ENCODE measurements at places on chromosomes 4 and X. TPM values are rescaled to one million over a fixed set of nuclear protein-coding genes. Genes with fewer than 3 reads are reported as not detected.

Gene NOX1
- total RNA-seq: 21.0 TPM

Gene BTK
- 0.40 TPM for total RNA-seq

Gene GC
- total RNA-seq: not detected

GRCh38 chr4:76803522-76803921 is 94.4 kb downstream of the SOWAHB start:
- no peaks in the 10 kb centered on the region for H3K36me3 ChIP-seq
- H3K27me3 ChIP-seq: no peaks in the 10 kb centered on the region
- H3K27ac ChIP-seq: no peak overlapping the region
- no peak overlapping the region for H3K4me3 ChIP-seq
- H3K4me1 ChIP-seq: no peaks in the 10 kb centered on the region

GRCh38 chrX:37781081-37781480 is 1.2 kb downstream of the CYBB start:
- no peaks in the 10 kb centered on the region for H3K4me1 ChIP-seq
- H3K36me3 ChIP-seq: no peaks in the 10 kb centered on the region
- H3K4me3 ChIP-seq: no peak overlapping the region

- H3K4me3 ChIP-seq: no peak overlapping the region
- H3K4me1 ChIP-seq: peaks cover 19% of the 10 kb centered on the region
- no peak overlapping the region for H3K27ac ChIP-seq
- H3K27me3 ChIP-seq: no peaks in the 10 kb centered on the region
- no peaks in the 10 kb centered on the region for H3K36me3 ChIP-seq
Measured at GRCh38 chr4:139458999-139459398, 5.1 kb downstream of the RAB33B start.

DNA sequence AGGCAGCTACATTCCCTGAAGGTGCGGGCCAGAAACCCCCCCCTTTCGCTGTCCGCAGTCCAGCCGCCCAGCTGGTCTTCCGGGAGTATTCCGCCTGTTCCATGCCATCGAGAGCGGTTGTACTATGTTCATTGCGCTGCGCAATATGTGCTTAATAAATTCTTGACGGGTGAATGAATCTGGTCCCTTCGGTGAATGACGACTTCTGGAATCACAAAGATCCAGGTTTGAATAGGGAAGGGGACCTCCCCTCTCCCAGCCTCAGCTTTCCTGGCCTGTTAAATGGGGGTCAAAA is 777 bp upstream of the TFE3 start:
- DNase-seq: no peak
- H3K4me3 ChIP-seq: no peak overlapping the region
- no peaks in the 10 kb centered on the region for H3K4me1 ChIP-seq
- H3K36me3 ChIP-seq: no peaks in the 10 kb centered on the region

- no peak for DNase-seq
- H3K27me3 ChIP-seq: no peaks in the 10 kb centered on the region
- H3K36me3 ChIP-seq: peaks cover 3% of the 10 kb centered on the region
- no peak overlapping the region for H3K27ac ChIP-seq
- H3K4me3 ChIP-seq: no peak overlapping the region
- no peaks in the 10 kb centered on the region for H3K4me1 ChIP-seq
Measured at GRCh38 chr4:168930413-168931196, 79.5 kb downstream of the CBR4 start.

- no peaks in the 10 kb centered on the region for H3K27me3 ChIP-seq
- no peaks in the 10 kb centered on the region for H3K4me1 ChIP-seq
- no peak for DNase-seq
- H3K4me3 ChIP-seq: no peak overlapping the region
Measured at GRCh38 chr4:47154816-47155370, 123.5 kb downstream of the GABRB1 start.

- H3K4me3 ChIP-seq: no peak overlapping the region
- peak overlapping the region; percentile 66 for H3K27ac ChIP-seq
- H3K4me1 ChIP-seq: no peaks in the 10 kb centered on the region
- no peak for DNase-seq
- no peaks in the 10 kb centered on the region for H3K27me3 ChIP-seq
Measured at GRCh38 chr4:150235317-150235716, 157.1 kb downstream of the DCLK2 start.

- H3K36me3 ChIP-seq: no peaks in the 10 kb centered on the region
- peak overlapping the region; percentile 53 for H3K27ac ChIP-seq
- no peaks in the 10 kb centered on the region for H3K4me1 ChIP-seq
- no peaks in the 10 kb centered on the region for H3K27me3 ChIP-seq
Measured at GRCh38 chr4:39030725-39031124, 1.5 kb downstream of the TMEM156 start.

DNA sequence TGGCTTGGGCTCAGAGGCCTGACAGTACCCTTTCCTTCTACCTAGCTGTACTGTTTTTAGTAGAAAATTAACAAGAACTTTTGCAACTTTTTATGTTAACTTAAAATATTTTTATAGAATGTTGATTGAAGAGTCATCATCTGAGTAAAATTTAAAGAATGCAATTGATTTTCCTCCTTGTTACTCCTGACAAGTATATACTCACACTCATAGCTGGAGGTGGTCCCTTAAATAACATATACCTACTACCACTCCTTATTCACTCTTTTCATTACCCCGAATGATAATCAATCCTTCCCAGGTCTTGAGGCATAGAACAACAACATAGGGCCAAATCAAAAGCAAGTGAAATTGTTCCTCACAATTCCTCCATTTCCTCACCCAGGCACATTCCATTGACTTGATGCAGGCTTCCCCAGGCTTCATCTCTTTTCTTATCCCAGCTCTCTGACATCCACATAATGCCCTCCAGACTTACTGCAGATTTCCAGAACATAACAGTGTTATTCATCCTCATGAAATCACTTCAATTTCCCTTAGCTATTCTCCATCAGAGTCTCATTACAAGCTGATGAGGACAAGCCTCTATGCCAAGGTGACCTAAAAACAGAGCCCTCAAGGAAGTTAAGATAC is 73.2 kb upstream of the ANXA10 start:
- H3K4me1 ChIP-seq: no peaks in the 10 kb centered on the region
- H3K27me3 ChIP-seq: no peaks in the 10 kb centered on the region
- no peaks in the 10 kb centered on the region for H3K36me3 ChIP-seq
- no peak overlapping the region for H3K27ac ChIP-seq

DNA sequence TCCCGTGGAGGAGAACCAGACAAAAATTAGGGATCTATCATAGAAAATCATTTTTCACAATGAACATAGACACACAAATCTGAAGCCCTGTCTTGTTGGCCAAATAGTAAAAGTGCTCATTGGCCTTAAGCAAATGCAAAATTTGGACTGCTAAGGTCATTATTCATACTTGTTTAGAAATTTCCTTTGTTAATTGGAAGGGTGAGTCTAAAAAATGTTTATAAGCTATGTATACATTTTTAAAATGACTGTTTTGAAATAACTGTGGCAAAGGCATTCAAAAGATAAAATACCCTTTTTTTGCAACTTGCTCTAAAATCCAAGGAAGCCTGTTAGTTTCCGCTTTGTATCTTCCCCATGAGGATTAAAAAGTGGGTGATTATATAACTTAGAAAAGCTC is 195.0 kb downstream of the ZNF330 start:
- no peaks in the 10 kb centered on the region for H3K27me3 ChIP-seq
- H3K4me1 ChIP-seq: no peaks in the 10 kb centered on the region
- no peak overlapping the region for H3K27ac ChIP-seq
- no peak for DNase-seq
- H3K36me3 ChIP-seq: no peaks in the 10 kb centered on the region

DNA sequence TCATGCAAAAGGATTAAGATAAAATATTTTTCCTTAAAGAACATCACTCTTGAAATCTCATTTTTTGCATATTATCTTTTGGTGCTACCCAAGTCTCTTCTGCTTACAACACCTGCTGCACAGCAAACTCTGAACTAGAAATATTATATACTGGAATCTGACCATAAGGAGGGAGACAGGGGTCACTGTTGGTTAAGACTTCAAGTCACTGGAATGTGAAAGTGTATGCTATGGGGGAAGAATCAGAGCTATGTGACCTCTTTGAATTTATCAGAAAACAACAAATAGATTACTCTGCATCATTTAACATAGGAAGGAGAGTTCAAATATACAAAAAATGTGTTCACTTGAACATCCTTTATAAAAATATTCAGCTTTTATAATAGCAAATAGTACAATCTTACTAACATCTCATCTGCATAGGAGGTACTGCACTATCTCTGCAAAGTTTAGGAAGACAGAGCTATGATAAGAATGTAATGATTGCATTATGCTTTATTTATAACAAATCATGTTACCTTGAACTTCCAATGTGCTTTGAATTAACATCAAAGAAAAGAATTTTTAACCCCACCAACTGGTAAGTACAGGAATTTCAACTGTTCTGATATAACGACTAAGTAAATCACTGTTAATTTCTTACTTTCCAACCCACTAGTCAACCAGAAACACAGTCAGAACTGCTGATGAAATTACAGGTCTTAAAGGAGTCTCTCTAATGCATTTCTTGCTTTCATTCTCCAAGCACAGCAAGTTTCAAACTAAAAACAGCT is 69.8 kb downstream of the ZNF827 start:
- H3K36me3 ChIP-seq: no peaks in the 10 kb centered on the region
- peaks cover 6% of the 10 kb centered on the region for H3K4me1 ChIP-seq
- no peaks in the 10 kb centered on the region for H3K27me3 ChIP-seq
- DNase-seq: no peak

DNA sequence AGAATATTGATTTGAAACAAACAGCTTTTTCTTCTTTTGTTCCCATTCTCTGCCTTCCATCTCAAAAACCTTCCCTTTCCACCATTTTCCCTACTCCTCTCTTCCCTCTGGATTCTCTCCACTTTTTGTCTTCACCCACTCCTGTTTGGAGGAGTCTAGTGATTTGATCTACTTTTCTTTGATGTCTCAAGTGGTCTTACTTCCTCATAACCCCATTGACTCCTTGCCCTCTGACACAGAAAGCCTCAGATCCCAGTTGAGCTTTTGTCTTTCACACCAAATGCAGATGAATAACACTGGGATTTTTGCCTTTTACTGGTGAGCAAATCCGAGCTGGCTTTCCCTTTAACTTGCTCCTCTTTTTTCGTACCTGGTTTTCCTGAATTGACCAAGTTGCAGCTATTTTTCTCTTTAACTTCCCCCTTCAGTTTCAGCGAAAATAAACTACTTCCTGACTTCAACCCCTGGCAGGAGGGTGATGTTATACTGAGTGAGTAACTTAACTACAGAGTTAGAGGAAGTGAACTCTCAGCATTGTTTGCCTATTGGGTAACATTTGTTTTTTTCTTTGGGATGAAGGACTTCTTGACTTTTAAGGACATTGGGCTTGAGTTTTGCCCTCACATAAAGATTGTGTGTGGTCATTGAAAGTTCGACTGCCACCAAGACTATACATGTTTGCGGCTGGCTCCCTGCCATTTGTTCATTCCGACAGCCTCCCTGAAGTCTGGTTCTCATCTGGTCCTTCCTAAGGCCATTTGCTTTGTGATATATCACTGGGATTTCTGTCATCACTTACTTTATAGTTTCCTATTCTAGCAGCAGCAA is 392.8 kb upstream of the NR3C2 start:
- H3K27me3 ChIP-seq: no peaks in the 10 kb centered on the region
- H3K27ac ChIP-seq: peak overlapping the region; percentile 28
- H3K4me1 ChIP-seq: peaks cover 21% of the 10 kb centered on the region
- no peaks in the 10 kb centered on the region for H3K36me3 ChIP-seq
- no peak for DNase-seq
- no peak overlapping the region for H3K4me3 ChIP-seq

DNA sequence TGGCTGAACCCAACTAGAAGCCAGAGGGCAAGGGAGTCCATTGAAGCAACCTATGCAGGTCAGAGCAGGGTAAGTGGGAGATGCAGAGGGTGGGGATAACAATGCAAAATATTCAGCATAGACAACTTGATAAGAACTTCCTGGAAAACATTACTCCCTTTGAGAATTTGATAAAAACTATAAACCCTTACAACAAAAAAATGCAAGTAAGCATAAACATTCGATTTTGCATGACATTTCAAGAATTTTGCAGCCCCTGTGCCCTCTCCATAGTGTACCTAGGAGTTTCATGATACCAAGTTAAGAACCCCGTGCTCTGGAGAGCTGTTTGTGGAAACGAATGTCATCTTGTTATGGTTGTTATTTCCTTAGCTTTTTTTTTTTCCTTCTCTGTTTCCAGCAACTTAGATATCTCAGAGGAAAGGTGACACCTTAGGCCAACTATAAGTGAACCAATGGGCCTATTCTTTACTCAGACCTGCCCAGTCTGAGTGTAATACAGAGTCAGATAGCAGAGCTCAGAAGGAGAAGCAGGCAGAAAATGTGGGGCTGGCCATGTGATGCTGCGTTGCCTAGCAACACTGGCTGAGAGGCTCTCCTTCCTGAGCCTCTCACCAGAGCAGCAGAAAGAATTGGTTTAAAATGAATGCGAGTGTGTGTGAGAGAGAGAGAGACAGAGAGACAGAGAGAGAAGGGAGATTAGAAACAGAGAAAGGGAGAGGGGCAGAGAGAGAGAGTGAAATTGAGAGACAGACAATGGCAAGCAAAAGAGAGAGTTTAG is 36.7 kb upstream of the GABRQ start:
- H3K36me3 ChIP-seq: no peaks in the 10 kb centered on the region
- H3K27me3 ChIP-seq: no peaks in the 10 kb centered on the region
- no peak overlapping the region for H3K27ac ChIP-seq

GRCh38 chrX:30301963-30302362 is 7.2 kb downstream of the NR0B1 start:
- no peaks in the 10 kb centered on the region for H3K36me3 ChIP-seq
- no peaks in the 10 kb centered on the region for H3K27me3 ChIP-seq
- DNase-seq: no peak
- no peak overlapping the region for H3K27ac ChIP-seq
- no peak overlapping the region for H3K4me3 ChIP-seq

DNA sequence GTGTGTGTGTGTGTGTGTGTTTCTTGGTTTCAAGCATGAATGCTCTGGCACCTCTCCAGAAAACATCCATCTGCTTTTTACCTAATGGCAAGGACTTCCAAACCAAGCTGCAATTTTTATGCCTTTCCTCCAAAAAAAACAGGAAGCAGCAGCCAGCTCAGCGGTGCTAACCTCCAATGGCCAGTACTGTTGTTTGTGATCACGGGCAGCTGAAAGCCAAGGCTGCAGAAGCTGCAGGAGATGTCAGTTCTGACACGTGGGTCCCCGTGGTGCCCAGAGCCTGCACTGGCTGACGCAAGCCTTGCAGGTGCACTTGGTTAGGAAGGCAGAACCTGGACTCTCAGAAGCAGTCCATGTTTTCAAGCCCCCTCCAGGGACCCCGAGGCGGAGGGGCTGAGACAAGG is 313.6 kb upstream of the DDX53 start:
- no peak overlapping the region for H3K4me3 ChIP-seq
- no peaks in the 10 kb centered on the region for H3K4me1 ChIP-seq
- no peak for DNase-seq
- no peak overlapping the region for H3K27ac ChIP-seq
